Activated naive CD4-positive, alpha-beta T cell treated with anti-CD3 and anti-CD28 coated beads, Interleukin-2, amount 50 U/mL, for 16 hours (primary cell): ENCODE measurements at places on chromosomes 13 and 19.

DNA sequence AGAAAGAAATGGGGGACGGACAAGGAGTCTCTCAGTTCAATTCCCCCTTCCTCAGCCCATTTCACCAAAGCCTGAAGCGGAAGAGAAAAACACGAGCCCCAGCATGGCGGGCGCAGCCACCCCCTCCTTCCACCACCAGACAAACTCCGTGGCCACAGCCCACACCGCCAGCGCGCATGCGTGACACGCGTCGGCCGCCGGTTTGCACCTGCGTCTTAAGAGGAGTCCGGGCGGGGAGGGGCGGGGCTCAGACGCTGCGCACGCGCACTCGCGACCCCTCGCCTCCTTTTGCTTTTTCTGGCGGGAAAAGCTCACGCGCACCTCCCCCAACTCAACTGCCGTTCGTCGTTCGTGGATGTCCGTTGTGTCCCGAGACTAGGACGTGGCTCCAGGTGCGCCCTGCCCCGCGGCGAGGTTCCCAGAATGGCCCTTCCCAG, at the start of gene KASH5:
TSS of gene KASH5 (plus strand) at position 314 of the 437 bp plus-strand sequence. CDS start 2,635 bp downstream, outside the sequence.
- peak; percentile 83 for DNase-seq

GRCh38 chr19:54427586-54427985, 12.3 kb downstream of the TTYH1 start:
- DNase-seq, result no peak

GRCh38 chr13:27973291-27973690, 4.2 kb upstream of the CDX2 start:
- DNase-seq, result no peak

GRCh38 chr19:11113140-11113708, 24.0 kb downstream of the LDLR start:
- DNase-seq, result no peak
